ENCODE measurements at places on chromosomes 16 and 17.

DNA sequence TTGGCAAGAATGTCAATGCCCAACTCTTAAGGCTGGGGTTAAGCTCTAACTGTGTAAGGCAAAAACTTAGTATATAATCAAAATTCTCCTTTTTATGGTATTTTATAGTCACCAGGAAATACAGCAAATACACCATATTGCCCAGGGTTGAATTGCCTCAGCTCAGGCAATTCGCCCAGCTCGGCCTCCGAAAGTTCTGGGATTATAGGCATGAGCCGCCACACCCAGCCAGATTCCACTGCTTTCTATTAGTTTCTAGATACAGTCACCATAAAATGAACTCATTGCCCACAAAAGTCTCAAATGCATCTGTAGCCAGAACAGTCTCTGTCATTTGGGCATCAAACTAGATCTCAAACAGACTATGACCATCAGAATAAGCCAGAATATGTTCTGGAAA, 238.7 kb upstream of the TOX3 start:
- DNase-seq, result no peak

DNA sequence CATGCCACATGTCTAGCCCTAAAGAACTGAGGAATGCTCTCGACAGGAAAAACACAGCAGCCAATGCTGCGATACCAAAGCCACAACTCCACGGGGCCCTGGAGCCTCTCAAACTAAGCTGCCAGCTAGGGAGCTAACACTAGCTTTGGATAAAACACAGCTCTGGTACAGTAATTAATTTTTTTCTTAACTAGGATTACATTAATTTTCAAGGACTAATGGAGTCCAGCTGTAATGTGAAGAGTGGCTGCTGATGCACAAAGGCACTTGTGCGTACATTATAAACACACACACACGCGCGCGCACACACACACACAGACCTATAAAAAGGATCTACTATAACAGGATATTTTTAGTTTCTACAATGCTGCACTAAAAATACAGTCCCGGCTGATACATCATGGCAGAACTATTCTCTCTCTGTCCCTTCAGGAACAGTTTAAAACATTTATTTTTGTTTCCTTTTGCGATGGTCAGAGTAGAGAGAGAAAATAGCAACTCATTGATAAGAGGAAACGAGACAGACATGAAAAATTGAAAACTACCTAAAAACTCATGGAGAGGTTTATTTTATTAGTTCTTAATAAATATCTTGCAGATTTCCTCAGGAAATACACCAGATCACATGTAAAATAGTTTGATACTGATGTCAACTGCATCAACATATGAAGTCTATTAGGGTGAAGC, 88.5 kb downstream of the SMG6 start:
- no peak for DNase-seq

DNA sequence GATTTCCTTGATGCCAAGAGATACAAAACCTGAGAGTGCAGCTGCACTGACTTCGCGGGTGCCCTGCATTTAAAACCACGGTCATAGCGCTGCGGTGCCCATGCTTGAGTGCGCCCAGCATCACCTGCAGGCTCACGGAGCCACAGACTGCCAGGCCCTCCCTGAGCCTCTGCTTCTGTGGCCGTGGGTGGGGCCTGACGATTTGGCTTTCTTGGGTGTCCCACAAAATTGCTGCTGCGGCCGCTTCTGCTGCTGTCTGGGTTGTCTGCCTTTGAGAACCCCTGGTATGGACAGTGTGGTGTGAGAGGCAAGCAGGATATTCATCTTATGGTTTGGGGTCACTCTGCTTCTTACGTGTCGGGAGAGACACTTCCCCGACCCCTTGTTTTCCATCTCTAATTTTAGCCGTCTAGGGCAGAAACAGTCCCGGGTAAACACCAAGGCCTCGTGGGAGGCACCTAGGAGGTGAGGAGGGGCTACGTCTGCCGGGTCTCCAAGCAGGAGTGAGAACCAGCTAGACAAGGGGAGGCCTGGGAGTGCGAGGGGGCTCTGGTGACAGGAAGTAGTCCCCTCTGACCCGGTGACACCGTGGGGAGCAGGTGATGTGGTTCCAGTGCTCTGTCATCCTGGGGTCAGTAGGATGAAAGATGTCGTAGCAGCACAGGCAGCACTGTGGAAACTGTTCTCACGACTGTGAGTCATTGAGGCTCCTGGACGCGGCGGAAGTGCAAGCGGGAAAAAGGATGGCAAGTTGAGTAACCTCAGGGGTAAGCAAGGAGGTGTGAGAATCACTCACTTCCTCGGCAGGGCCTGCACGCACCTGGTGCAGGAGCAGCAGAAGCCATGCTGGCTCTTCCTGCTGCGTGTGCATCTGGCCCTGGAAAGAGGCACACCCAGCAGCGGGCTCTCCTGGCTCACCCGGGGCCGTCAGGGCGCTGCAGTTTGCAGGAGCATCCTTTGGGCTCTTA, 176.3 kb downstream of the RPTOR start:
- peak; percentile 60 for DNase-seq

GRCh38 chr17:59435238-59435637, 103.8 kb downstream of the YPEL2 start:
- no peak for DNase-seq

GRCh38 chr17:81812571-81813370, 8.8 kb downstream of the GCGR start:
- no peak for DNase-seq

- DNase-seq, result no peak
Measured at GRCh38 chr16:50298075-50298460, 31.7 kb downstream of the ADCY7 start.

GRCh38 chr17:4879601-4880000, 19.7 kb upstream of the C17orf107 start:
- DNase-seq, result no peak

DNA sequence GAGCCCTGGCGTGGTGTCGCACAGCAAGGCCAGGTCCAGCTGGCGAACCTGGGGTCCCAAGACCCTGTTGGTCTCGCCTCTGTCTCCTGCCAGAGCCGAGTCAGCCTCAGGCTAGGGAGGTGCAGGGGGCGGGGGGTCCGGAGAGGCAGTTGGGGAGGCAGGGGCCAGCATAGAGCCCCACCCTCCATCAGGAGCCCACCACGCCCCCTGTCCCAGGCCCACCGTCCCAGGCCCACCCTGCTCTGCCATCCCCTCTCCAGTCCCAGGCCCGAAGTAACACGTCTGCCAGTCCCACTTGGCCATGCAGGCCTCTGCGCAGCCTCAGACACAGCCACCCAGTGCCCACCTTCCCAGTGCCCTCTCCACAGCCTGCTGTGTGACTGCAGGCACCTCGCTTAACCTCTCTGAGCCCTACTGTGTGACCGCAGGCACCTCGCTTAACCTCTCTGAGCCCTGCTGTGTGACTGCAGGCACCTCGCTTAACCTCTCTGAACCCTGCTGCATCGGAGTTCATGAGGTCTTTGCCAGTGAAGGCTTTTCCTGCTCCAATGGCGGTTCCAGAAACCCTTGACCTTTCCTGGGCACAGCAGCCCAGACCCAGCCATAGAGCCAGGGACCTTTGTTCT, 29.3 kb downstream of the ZNF469 start:
- DNase-seq, result no peak
